ENCODE measurements at places on chromosomes 2 and 18.

GRCh38 chr2:236208019-236208926 lies 40.1 kb upstream of the GBX2 start:
- DNase-seq, result no peak

DNA sequence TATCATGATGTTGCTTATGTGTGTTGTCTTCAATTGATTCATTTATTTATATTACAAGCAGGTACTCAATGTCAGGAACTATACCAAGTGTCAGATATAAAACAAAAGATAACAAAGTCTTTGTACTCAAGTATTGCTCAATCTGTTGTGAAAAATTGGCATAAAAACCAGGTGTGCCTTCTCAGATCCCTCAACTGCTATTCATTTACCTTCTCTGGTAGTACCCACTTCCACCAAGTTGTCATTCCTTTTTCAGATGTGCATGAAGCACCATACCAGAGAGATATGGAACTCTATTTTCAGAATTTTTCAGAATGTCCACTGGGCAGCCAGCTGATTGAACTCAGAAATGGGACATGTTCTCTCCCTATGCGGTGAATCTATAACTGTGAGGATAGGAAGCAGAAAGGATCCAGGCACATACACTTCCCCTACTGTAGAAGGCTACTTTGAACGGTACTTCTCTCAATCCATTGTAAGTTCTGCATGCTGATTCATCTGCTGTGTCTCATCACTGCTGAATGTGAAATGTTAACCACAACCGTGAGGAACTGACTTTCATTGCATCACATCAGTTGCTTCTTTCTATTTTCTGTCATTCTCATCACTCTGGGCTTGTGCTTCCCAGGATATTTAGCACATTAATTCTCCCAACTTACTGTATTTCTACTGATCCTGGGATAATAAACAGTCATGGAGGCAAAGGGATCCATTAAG lies 1621.3 kb downstream of the SUCLG1 start:
- no peak for DNase-seq

- no peak for DNase-seq
These were observed 57.0 kb upstream of the TXNDC2 start for GRCh38 chr18:9828506-9829396.

DNA sequence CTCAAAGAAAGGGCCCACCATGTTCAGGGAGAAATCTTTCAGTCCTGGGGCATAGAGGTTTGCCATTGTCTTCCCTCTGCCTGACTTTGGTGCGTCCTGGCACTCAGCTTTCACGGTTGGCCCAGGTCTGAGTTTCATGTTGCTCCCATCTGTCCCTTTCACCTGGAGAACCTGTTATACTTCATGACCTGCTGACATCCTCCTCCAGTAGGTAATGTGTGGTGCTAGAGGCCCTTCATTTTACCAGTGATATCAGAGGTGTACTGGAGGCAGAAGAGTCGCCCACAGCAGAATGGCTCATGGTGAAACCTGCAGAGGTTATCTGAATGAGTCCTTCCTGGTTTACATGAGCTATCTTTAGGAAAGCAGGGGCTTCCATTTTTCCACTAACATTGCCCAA lies 128.8 kb upstream of the DLX2 start:
- DNase-seq, result no peak

DNA sequence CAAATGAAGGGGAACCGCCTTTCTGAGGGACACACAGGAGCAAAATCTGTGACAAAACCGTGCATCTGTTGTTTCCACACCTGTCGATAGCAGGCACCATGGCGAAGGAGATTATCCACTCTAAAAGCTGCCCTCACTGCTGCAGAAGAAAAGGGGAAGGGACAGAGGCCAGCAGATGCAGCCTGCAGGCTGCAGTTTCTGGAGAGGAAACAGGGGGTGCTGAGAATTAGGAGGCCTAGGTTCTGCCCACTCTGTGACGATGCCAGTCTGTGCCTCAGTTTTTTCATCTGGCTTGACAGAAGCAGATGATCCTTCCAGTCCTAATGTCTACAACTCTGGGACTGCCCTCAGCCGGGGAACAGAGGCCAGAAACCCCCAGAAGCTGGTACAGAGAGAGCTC lies 17.7 kb downstream of the PAX8 start:
- DNase-seq, result no peak

DNA sequence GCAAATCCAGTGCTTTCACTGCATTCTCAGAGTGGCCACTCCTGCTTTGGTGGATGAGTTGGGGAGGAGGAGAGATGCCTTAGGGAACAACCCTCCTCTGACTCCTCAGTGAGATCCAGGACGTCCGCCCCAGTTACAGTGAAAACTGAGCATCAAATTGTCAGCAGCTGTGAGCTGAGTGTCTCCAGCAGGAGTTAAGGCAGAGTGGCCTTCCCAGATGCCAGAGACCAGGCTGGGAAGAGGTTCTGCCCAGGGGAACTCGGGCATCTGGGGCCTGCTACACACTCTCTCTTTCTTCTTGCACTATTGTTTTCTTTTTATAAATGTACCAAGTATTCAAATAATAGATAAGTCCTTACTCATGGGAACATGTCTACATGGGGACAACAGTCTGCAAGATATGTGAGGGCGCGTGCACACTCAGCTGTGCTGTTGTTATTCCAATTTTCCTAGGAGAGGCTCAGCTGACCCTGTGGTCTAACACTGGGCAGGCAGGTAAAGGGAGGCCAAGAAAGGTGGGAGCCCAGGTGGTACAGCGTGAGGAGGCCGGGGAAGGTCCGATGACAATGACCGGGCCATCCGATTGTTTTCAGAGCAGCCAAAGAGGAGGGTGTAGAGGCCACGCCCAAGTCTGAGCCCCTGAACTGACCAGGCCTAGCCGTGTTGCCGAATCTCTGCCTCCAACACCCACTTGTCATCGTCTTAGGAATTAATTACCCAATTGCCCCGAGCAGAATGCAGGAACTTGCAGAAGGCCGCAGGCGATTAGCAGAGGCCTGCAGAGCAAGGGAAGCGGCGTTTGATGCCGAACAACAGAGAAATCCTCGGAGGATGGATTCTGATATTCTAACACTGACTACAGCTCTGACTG lies 166.9 kb downstream of the ANAPC1 start:
- DNase-seq, result no peak

- no peak for DNase-seq
These were observed 142.7 kb upstream of the FOSL2 start for GRCh38 chr2:28250006-28250405.

- DNase-seq, result no peak
These were observed 51.2 kb downstream of the CYRIA start for GRCh38 chr2:16614314-16614860.

DNA sequence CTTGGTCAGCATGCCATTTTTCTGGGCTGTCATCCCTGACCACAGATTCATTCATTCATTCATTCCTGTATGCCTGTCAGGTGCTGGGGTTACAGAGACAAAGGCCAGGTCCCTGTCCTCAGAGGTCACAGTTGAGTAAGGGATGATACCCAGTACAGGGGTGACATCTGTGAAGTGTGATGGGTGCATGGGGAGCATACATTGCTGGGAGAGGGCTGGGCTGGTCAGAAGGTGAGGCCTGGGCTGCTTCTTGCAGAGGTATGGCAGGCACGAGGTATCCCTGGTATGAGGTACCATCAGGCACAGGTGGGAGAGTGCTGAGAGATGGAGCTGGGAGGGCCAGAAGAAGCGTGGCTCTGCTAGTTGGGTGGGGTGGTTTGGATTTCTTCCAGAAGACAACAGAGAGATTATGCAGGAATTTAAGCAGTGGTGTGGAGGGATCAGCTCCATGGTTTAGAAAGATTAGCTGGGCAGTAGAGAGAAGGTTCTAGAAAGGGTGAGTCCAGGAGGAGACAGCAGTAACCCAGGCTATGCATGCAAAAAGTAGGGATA lies 181.9 kb upstream of the HAAO start:
- DNase-seq, result no peak

DNA sequence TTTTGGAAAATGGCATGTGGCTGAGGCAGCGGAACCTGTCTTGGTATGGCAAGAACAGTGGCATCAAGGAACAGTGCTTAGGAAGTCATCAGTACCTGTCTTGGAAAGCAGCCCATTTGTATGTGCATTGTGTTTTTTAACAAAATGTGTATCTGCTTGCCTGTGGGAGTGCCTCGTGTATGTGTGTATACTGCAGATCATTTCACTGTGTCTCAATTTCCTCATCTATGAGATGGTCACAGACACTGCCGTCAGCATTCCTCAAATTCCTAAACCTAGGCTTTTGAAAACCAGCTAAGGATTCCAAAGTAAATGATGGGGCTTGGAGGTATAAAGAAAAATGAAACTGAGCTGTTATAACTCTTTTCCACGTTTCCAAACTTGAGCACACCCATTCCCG lies 441.3 kb downstream of the RND3 start:
- DNase-seq, result no peak

- no peak for DNase-seq
These were observed 12.8 kb downstream of the CD302 start for GRCh38 chr2:159785195-159785594.

GRCh38 chr2:207778298-207778882 lies 8.7 kb upstream of the FZD5 start:
- no peak for DNase-seq

GRCh38 chr2:12348216-12348615 lies 368.5 kb upstream of the TRIB2 start:
- DNase-seq, result no peak

DNA sequence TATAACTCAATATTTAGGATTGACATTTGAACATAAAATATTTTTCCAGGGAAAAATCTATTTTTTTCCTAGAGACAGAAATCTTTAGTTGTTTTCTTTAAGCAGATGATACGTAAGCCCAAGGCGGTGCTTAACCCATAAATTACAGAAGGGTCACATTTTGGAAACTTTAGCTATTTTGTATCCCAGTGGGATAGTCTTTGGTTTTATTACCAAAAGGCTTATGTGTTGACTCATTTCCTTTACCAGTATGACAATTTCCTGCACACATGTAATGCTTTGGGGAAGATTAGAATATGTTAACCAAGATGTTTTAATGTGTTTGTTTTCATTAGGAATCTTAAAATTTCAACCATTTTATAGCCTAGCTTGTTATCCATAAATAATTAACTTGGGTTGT lies 24.8 kb downstream of the DYNC1I2 start:
- no peak for DNase-seq
